ENCODE measurements at places on chromosomes 6 and 20.

GRCh38 chr20:49674383-49675352, 39.0 kb downstream of the B4GALT5 start:
- no peak for DNase-seq

GRCh38 chr20:23003077-23003635, 32.0 kb upstream of the SSTR4 start:
- no peak for DNase-seq

DNA sequence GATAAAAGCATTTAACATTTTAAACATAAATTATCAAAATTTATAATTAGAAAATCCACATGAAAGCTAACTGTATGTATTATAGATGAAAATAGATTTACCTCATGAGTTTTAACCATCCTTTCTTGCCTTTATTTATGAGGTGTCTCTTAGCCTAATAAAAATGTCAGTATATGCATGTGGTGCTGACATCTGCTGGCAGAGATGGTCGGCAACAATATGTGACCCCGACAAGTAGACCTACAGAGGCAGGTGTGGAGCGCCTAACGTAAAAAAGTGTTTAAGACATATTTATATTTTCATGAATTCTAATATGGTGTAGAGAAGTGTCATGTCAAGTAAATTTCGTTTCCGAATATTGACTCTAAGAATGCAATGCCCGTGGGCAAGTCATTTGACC, 149.0 kb upstream of the FUT9 start:
- no peak for DNase-seq

DNA sequence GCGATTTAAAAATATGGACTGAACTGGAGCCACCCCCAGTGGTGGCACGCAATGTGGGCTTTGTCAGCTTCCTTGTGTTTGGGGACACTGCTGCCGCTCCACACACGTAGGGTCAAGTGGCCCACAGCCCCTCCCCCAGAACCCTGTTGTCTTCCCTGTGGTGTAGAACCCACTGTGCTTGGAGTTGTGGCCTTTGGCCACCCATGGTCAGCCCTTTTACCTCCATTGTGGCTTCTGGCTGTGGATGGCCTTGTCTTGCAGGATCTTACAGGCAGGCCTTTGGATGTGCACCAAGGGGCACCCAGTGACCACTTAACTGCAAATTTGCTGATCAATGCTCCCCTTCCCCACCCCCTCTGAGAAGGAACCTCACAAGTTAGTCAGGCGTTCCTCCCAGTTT, 2.0 kb upstream of the LEMD2 start:
- DNase-seq = no peak

- no peak for DNase-seq
These were observed 102.4 kb upstream of the DST start for GRCh38 chr6:56745081-56745480.

DNA sequence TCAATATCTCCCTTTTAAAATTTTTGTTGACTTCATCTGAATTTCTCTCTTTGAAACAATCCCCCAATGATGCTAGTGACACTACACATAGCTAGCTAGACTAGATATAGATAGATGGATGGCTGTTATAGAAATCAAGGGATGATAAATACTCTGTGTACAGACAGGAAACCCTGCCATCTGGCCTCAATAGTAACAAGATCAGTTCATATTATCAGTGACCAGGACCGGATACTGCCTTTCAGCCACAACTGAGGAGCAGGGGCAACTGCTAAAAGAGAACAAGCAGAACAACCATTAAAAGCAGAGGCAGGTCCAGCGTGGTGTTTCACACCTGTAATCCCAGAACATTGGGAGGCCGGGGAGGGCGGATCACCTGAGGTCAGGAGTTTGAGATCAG, 118.3 kb upstream of the FAM184A start:
- DNase-seq = no peak

DNA sequence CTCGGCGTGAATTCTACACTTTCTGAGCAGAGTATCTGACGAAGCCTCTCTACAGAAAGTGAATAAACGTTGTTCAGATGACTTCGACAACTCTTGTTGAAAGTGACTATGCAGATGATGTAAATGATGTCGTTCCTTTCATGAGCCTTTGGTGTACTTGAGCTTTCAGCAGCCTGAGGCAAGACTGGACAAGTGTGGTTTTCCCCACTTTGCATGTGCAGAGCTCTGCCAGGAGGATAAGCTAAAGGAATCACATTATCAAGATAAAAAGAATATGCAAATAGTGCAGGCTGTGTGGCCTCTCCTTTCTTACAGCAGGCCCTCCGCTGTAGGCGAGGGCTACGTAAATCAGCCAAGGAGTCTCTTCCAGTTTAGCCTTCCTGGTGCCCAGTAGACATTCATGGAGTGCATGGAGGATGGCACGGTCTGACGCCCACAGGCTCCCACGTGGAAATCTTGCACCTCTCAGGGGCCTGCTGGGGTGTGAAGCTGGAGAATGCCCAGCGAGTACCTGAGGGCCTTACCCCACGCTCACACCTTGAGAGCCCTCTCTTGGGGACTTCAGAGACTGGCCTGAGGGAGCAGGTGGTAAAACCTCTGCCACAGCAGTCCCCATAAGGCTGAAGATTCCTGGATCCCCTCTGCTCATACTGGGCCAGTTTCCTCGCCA, 54.9 kb downstream of the RPP40 start:
- no peak for DNase-seq

GRCh38 chr20:64040231-64041039, 4.5 kb downstream of the C20orf204 start:
- no peak for DNase-seq

DNA sequence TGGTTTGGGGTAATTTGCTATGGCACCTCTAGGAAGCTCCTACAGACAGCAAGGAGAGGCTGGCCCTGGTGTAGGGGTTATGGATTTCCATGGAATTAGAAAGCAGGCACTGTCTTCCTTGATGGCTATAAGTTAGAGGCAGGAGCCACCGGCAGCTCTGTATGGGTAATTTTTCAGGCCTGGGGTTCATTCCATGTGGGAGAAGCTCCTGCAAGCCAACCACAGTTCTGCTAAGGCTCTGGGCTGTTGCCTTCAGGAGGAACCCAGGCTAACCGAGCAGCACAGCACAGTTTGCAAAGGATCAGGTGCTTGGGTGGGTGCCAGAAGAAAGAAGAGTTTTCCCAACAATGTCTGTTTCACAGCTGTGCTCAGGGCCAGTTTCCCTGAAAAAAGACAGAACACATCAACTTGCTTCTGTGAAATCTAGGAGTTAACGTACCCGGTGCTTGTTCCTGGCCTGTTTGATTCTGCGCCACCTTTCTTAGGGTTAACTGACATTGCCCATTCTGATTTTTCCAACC, 162.8 kb upstream of the MYLIP start:
- no peak for DNase-seq

- peak; percentile 25 for DNase-seq
These were observed 67.4 kb downstream of the ALDH8A1 start for GRCh38 chr6:134882426-134883038.

- no peak for DNase-seq
These were observed 7.3 kb upstream of the CBFA2T2 start for GRCh38 chr20:33482581-33482980.

- no peak for DNase-seq
These were observed 10.1 kb downstream of the MAP7 start for GRCh38 chr6:136539967-136540652.

- no peak for DNase-seq
These were observed 359.0 kb downstream of the ZFAND3 start for GRCh38 chr6:38178584-38178886.

Measured in activated T-helper 1 cell treated with Interleukin-2 at 50 U/mL for 16 hours (primary cell).